ENCODE measurements at places on chromosomes 4 and X.

GRCh38 chr4:123783921-123784320 is 387.3 kb downstream of the SPRY1 start:
- DNase-seq = no peak

DNA sequence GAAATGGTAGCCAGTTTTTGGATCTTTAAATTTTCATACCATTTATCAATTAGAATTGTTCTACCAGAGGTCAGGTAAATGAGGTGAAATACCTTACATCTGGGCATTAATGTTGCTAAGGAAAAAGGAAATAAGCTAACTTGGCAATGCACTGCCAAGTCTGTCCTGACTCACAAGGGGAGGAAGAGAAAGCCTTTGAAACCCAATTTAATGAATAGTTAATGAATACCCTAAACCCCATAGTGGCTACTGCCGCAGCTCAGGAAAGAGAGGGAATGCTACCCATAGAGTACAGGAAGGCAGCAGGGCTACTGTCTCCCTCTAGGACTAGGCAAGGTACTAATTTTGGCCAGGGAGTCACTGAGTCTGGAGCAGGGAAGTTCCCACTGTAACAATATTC is 16.8 kb upstream of the DHX15 start:
- DNase-seq = no peak

DNA sequence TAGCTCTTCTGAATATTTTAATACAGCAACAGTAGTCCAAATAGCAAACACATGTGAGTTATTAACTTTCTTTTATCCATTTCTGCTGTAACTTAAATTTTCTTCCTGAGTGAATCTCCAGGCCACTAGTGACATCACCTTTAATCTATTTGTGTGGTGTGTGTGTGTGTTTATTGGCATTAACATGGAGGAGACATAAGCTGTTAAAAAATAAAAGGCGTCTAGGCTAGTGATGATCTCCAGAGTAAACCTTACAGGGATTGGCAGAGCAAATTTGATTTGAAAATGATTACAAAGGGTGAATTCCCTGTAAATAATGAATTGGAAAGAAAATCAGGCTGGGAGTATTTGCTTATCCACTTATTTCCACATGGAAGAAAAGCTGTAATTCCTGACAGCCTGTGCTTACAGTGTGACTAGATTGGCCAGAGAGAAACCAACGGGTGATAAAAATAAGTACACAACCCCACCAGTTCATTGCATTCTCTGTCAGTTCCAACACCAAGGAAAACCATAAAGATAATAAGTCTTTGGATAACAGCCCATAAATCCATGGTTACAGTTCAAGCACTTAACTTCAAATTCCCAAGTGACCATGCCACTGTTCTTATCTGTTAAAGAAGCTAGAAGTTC is 186.1 kb downstream of the ENOX2 start:
- no peak for DNase-seq

DNA sequence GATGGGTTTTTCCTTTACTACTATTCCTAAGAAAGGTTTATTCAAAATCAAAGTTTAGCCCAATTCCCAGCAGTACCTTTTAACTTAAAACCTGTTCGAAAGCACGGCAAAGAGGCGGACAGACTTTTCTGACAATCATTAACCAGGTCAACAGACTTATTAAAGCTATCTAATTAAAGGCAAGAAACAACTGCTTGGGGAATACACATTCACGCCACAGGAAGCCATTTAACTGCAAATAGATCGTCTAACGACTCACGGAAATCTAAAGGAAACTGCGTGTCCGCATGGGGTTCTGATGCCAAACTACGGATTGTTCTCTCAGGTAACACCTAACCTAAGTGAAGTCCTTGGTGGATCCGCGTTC is 663 bp upstream of the USP53 start:
- DNase-seq = no peak

GRCh38 chr4:1137850-1138249 is 24.5 kb upstream of the RNF212 start:
- DNase-seq = no peak

- DNase-seq = no peak
These were observed 231.1 kb upstream of the CENPE start for GRCh38 chr4:103429283-103429682.

DNA sequence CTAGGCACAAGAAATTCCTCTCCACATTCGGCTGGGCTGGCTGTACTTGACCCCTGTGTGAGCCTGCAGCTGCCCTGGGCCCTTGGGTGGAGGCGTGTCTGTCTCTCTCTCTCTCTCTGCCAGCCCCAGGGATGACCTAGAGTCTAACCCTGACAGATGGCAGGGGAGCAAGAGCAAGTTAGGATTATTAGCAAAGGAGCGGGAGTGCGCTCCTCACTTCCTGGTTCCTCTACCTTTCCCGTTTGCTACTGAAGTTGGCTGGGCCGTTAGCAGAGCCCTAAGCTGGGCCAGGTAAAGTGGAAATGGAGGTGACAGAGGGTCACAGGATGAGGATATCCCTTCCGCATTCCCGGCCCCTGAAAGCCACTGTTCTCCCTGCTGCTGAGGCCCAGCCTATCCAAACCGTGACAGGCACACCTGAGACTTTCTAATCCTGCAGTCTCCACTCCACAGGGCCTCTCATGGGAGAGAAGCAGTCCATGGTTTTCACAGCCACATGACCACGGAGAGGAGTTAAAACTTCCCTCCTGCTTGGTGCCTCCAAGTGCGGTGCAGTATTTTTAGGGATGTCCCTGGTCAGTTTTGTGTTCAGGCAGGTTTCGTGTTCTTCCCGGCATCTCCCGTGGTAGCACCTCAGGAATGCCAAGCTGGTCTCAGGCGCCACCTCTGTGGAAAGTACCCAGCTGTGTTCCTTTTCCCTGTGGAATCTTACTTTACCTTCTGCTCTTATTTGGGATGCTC is 79.3 kb downstream of the CLDN22 start:
- DNase-seq = no peak

DNA sequence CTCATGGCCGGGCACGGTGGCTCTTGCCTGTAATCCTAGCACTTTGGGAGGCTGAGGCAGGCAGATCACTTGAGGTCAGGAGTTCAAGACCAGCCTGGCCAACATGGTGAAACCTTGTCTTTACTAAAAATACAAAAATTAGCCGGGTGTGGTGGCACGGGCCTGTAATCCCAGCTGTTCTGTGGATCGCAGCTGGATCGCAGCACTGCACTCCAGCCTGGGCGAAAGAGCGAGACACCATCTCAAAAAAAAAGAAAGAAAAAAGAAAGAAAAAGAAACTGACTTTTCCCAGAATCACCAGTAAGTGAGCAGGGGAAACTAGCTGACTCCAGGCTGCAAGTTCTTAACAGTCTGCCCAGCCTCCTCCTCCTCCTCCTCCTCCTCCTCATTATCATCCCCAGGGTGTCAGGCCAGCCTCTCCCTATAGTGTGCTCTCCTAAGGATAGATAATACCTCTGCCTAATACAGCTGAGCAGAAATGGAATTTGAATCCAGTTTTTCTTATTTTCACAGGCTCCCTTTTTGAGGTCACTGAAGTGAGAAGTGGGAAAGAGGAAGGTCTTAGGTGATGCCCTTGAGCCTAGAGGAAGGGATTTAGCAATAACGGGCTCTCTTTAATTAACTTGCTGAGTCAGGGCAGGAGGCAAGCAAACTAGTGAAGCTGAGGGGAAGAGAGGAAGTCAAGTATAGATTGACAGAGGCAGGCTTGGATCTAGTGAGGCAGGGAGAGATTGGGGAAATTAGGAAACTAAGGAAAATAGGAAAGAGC is 11.8 kb upstream of the ELF2 start:
- no peak for DNase-seq

GRCh38 chr4:61773655-61774245 is 573.6 kb downstream of the ADGRL3 start:
- no peak for DNase-seq

GRCh38 chr4:99100876-99101275 is 12.3 kb upstream of the ADH5 start:
- DNase-seq = no peak

GRCh38 chr4:144185086-144185485 is 44.6 kb upstream of the GYPA start:
- DNase-seq = no peak

GRCh38 chr4:125390727-125391126 is 76.0 kb downstream of the FAT4 start:
- DNase-seq = no peak

All from stimulated activated CD8-positive, alpha-beta memory T cell treated with anti-CD3 and anti-CD28 coated beads, Interleukin-15, amount 100 ng/mL, for 4 hours (primary cell).